NCI-H2081 treated with DMSO at 0.1 percent for 48 hours (cell line): ENCODE measurements at places on chromosomes 2 and 18.

- no peak for DNase-seq
Observed at GRCh38 chr2:74502147-74502719, 2.8 kb upstream of the LBX2 start.

- DNase-seq = no peak
Observed at GRCh38 chr2:28399289-28399688, 6.6 kb downstream of the FOSL2 start.

- no peak for DNase-seq
Observed at GRCh38 chr2:23622466-23622865, 237.5 kb downstream of the KLHL29 start.

- no peak for DNase-seq
Observed at GRCh38 chr2:216803791-216804190, 56.1 kb downstream of the TNP1 start.

DNA sequence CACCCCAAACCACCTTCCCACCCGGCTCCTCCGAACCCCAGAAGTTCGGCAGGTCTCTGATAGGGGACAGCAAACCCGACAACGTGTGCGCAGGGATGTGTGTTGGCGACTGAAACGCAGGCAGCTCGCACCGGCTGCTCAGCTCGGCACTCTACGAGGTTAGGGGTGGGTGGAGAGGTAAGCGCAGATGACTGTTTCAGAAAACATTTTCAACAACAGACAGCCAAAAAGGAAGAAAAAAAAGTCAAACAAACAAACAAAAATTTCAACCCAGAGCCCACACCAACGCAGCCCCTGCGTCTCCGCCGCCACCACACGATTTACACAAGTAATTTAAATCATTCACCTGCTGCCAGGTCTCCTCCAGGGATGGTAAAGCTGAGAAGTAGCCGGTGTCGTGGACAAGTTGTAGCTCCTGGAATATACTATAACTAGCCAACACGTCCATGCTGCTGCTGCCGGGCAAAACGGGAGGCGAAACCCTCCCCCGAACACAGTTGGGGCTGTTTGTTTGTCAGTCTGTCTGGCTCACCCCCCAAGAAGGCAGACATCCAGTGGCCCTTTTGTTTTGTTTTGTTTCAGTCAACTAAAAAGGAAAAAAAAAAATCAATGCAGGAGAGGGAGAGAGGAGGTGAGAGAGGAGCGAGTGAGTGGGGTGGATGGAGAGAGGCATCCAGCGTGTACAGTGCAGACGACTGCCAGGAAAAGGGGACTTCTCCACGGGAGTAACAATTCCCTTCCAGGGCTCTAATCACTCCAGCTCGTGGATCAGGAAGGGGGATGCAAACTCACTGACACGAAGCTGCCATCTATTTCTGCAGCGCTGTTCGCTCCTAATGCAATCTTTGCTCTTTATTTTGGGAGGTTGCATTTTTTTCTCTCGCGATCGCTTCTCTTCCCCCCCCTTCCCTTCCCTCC is at the start of gene KLF7:
Gene KLF7, minus strand, starts transcription at position 828 of the 918 bp plus-strand sequence. Its CDS starts 380 bp downstream, at position 448.
- no peak for DNase-seq

GRCh38 chr2:119546447-119546767 is 2.2 kb downstream of the CFAP221 start:
- DNase-seq = no peak

DNA sequence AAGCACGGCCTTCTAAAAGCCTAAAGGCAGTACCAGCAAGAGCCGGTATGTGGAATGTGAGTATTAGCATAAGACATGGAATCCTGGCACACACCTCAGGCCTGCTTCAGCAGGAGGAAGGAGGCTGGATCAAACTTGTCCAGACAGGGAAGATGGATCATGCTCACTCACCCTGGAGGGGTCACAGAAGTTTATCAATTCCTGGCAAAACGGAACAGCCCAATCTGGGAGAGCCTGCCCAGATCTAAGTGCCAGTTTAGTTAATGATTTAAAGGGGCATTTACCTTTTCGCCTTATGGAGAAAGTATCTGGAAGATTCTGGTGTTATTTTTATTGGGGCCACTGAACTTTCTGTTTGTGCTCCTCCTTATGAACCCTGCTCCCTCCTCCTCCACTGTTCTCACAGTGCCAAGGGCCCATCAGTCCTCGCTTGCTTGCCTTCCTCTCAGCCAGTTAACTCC is 58.3 kb upstream of the NFE2L2 start:
- no peak for DNase-seq

GRCh38 chr18:24094561-24094960 is 44.3 kb upstream of the CABYR start:
- no peak for DNase-seq

DNA sequence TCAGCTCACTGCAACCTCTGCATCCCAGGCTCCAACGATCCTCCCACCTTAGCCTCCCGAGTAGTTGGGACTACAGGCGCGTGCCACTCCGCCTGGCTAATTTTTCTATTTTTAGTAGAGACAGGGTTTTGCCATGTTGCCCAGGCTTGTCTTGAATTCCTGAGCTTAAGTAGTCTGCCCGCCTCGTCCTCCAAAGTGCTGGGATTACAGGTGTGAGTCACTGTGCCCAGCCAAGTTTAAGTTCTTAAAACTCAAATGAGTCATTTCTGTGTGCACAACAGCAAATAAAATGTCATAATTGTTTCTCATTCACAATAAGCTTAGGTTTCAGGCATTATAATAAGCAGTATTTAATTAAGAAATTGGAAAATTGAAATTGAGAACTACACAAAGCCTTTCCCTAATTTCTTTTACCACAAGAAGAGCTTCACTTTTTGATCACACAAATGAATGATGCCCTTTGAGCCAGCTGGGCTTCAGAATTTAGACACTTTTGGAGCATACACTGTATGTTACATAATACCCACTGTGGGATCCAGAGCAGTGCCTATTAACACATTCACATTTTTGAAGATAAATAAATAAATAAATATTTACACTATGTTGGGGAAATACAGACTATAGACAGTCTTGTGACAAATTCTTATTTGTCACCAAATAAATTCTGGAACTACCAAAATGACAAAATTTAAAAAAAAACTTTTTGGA is 8.6 kb upstream of the ME2 start:
- DNase-seq = no peak

- DNase-seq = no peak
Observed at GRCh38 chr2:215427585-215427984, 8.3 kb downstream of the FN1 start.

GRCh38 chr2:62181843-62182242 is 14.1 kb upstream of the B3GNT2 start:
- DNase-seq = no peak

GRCh38 chr18:54100920-54101470 is 123.5 kb downstream of the MBD2 start:
- DNase-seq = no peak

DNA sequence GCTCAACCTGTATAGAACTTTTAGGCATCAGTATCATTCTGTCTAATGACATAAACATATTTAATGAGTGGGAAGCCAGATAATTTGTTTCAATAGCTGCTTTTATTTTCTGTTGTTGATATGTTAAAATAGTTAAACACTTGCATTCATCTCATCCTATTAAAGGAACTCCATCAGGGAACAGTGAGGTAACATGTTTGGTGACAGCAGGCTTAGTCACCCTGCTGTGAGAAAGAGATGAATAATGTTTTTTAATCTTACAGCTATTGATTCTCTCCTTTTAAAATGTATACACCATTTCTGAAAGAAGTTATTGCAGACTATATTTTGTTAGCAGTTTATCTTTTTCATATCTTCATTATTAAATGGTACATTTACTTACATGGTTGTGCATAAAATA is 123.3 kb upstream of the CWC22 start:
- no peak for DNase-seq

- no peak for DNase-seq
Observed at GRCh38 chr2:160920791-160921303, 239.4 kb upstream of the TANK start.

DNA sequence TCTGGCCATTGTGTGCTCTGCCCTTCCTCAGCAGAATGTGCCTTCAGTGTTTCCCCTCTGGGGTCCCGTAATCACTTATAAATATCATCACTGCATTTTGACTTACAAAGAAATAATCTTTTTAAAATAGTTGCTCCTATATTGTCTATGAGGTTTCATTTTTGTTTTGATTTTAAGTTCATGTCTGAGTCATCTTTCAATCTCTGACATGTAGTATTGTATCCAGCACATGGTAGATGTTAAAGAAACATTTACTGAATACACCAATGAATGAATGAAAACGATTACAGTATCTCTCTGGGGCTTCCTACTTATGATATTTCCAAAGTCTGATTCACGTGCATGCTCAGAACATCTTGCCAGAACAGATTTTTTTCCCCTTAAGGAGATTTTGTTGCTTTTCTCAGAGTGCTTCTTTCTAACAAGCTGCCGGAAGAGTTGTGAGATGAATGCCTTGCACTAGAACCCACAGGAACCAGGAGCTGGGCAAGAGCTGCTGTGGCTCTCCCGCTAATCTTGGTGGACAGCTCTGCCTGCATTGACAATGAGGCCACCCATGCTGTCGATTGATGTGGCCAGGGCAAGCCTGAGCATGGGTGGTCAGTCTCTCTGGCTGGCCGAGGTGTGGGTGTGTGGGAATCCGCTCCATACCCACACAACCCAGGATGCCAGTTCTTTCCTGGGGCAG is 199.4 kb downstream of the CYRIA start:
- no peak for DNase-seq
